IPS DF 6.9 (cell line): ENCODE measurements at places on chromosomes 2 and 18.

DNA sequence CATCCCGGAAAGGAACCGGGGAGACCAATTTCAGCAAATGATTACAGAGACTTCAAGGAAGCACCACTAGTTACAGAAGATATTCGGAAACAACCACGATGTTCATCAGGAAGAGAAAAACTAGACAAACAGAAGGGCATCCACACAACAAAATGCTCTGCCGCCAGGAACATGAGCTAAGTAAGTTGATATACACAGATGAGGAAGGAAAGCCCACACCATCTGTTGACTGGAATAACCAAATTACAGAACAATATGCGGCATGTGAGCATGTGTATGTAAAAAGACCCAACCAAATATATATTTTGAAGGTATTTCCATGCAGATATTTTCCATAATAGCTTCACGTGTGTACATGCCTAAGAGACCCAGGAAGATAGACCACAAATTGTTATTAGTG, 47.0 kb downstream of the ACKR3 start:
- DNase-seq: no peak

DNA sequence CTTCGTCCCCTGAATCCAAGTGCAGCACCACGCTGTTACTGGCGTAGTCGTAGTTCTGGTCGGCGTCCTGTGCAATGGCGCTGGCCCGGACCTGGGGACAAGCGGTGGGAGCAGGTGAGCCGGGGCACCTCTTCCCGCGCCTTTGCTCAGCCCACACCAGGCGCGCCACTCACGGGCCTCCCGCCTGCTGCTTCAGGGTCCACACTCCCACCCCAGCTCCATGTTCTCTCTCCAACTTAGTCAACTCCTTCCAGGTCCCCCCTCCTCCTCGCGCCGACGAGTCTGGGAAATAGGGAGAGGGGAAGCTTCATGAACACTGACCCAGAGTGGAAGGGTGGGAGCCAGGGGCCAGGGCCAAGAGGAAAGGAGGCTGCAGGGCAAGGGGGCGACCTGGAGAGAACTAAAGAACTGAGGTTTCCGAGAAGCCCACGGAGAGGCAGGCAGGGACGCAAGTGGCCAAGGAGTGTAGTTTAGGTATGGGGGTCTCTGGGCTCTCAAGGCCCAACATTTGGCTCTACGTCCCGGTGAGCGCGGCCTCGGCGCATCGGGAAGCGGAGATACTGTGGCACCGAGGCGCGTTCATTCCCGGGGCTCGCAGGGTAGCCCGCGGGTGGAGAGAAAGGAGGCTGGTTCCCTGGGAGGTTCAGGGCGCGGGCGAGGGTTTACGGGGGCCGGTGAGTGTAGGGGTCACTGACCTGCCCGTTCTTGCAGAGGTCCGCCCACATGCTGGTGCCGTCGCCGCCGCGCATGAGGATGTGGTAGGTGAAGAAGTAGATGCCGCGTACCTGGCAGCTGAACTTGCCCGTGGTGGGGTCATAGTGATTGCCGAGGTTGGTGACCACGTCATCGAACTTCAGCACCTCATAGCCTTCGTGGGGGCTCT, 1.4 kb downstream of the C1QL2 start:
- no peak for DNase-seq

DNA sequence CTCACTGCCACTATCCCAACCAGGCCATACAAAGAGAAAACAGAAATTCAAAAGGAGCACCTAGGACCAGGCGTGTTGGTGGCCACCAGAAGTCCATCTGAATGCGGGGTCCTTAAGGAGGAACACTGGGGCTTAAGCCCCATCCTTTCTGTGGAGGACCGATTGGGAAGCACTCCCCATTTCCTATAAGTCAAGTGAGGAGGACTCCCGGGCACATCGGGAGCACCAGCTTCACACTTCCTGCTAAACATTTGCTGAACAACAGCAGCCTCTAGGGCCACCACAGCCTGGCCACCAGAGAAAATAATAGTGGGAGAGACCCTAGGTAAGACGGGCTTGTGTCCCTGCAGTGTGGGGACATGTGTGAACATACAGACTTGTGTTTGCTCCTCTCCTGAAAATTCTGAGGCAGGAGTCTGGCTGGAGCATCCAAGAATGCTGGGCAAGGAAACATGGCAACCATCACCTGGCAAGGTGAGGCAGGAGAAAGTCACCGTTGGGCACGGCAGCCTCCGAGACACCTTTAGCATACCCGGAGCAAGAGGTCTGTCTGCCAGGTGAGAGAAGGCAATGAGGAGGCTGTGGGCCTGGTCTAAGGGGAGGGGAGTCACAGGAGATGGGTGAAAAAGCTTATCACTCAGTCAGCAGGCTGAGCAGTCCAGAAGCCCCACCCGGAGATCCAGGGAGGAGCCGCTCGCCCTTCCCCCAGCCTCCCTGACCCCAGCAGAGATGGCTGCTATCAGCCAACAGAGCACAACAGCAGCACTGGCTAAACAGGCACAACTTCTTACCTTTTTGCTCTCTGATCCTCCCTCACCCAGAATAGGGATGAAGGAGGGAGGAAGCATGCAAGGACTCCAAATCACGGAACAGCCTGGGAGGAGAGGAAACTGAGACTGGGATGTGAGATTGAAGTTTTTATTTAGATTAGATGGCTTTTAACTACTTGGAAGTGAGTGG, 282.3 kb downstream of the EIPR1 start:
- DNase-seq: no peak

DNA sequence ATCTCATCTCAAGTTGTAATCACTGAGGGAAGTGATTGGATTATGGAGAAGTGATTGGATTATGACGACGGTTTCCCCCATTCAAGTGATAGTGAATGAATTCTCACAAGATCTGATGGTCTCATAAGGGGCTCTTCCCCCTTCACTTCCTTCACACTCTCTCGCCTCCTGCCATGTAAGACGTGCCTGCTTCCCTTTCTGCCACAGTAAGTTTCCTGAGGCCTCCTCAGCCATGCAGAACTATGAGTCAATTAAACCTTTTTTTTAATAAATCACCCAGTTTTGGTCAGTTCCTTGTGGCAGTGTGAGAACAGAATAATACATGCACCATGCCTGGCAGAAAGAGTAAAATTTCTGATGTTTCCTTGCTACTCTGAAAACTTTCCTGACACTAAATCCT, 36.6 kb downstream of the CEP68 start:
- no peak for DNase-seq

- no peak for DNase-seq
These were observed 179.8 kb downstream of the NEDD4L start for GRCh38 chr18:58223717-58224424.

DNA sequence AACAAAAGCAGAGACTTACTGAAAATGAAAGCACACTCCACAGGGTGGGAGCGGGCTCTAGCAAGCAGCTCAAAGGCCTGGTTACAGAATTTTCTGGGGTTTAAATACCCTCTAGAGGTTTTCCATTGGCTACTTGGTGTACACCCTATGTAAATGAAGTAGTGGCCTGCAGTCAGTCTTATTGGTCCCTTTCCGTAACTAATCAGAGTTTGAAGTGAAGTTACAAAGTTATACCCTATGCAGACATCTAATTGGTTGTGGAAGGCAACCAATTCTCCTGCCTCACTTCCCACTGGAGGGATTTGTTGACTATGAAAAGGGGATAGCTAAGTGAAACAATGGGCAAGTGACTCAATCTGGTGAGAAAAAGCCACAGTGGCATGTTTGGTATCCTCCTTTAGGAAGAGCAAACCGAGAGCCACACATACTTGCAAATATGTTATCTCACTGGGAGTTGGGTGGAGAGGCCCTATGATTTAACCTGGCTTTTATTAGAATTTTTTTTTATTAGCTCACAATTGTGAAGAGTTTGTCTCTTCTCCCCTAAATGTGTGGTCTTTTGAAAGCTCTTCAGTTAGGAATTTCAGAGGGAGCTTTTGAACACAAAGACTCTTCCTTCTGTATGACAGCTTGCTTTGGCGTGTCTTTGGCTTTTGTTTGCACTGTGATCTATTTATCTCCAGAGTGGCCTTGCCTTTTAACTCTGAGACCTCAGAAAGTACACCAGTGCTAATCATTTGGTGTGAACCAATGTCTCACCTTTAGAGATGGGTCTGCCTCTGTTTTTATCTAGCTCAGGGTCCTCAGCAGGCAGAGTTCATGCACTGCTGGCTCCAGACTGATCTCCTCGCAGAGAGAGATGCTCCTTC, 69.6 kb downstream of the MAP4K4 start:
- DNase-seq: no peak

DNA sequence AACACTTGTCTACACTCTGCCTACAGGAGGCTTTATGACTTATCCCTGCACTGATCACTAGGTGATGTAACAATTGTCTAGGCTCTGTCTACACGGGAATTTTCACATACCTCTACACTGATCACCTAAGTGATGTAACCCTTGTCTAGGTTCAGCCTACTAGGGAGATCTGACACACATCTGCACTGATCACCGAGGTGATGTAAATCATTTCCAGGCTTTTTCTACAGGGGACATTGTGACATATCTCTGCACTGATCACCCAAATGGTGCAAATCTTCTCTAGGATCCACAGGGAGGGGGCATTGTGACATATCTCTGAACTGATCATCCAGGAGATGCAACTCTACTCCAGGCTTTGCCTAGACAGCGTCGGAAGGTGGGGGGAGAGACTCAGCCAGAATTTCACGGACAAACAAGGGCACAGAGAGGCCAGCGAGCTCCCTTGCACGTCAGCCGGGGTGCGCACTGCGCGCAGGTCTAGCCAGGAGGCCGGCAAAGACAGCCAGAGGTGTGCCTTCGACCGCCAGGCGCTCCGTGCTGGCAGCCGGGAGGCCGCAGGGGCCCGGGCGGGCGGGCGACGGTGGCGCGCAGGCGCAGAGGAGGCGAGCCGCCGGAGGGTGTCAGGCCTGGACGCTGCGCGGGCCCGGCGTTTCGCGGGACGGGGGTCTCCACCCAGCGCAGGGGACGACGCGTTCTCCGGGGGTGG, 46.9 kb upstream of the USP14 start:
- peak; percentile 25 for DNase-seq
